ENCODE measurements at places on chromosomes 7 and 10. TPM values are rescaled to one million over a fixed set of nuclear protein-coding genes. Genes with fewer than 3 reads are reported as not detected.

- peak; percentile 73 for DNase-seq
Observed at GRCh38 chr7:43590862-43591557, 8.1 kb downstream of the STK17A start.

DNA sequence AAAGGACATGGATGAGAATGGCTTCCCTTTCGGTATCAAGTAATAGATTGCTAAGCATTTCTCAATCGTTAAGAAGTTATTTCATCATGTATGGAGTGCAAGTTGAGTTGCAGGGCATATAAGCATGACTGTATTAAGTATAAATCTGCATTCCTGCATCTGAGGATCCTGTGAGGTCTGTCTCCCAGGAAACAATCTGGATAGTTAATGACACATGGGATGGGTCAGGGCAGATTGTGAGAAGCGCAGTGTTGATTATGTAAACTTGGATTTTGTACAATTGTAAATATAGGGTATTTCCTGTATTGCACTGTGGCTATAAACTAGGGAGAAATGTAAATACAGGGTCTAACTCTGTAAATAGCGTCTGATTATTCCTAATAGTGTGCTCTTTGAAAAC, 102.6 kb downstream of the PLXDC2 start:
- no peak for DNase-seq

- DNase-seq, result peak; percentile 78
Observed at GRCh38 chr10:43404704-43405084, 4.3 kb downstream of the HNRNPF start.

The OR2A1 gene
- total RNA-seq, result not detected

- DNase-seq, result no peak
Observed at GRCh38 chr10:79259834-79260233, 87.4 kb upstream of the PPIF start.

DNA sequence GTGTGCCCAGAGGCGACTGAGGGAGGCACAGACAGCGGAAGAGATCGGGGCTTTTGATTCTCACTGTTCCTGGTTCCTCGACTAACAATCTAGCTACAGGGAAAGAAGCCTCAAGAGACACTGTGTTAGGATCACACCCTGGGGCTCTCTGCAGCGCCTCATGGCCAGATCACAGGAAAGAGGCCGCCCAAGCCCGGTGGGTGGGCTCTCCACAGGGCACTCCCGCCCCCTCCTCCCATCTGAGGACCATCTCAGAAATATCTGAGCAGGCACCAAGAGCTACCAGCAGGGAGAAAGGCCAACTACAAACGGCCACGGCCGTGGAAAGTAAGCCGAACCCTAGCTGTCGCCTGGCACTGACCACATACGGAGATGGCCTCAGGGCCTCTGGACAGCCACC, 224.2 kb downstream of the MLLT10 start:
- no peak for DNase-seq

The AKR1C2 gene
- total RNA-seq, result not detected

The WNT2 gene
- not detected for total RNA-seq

The RTKN2 gene
- total RNA-seq, result 2.7 TPM

DNA sequence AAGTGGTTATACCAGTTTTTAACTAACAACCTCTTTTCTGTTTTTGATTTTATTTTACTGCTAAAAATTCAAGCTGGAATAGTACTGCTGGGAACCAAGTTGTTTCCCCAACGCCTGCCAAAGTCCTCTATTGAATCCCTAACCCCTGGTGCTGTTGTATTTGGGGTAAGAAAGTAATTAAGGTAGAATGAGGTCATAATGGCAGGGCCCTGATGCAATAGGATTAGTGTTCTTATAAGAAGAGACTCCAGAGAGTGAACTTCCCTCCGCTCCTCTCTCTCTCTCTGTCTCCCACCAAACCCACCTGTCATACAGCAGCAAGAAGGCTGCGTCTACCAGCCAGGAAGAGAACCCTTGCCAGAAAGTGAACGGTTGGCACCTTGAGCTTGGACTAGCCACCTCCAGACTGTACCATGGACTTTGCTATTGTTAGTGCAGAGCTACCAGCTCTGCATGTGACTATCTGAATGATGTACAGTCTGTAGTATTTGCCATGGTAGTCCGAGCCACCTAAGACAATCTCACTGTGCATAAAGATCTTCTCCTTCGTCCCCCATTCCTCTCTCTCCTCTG, 86.5 kb upstream of the KLF6 start:
- DNase-seq, result no peak

DNA sequence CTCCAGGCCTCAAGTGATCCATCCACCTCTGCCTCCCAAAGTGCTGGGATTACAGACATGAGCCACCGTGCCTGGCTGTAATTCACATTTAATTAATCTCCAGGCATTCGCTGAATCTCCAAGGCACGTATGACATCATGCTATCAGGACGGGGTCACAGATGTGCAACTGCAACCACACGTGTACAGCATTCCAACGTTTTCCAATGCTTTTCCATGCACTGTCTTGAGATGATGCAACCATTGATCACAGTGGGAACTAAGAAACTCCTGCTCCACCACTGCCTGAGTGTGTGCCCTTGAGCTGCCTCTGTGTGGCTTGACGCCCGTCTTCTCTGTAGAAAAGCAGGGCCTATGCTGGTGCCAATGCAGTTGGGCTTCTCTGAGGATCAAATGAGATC, 119.8 kb upstream of the LYZL2 start:
- DNase-seq, result no peak

DNA sequence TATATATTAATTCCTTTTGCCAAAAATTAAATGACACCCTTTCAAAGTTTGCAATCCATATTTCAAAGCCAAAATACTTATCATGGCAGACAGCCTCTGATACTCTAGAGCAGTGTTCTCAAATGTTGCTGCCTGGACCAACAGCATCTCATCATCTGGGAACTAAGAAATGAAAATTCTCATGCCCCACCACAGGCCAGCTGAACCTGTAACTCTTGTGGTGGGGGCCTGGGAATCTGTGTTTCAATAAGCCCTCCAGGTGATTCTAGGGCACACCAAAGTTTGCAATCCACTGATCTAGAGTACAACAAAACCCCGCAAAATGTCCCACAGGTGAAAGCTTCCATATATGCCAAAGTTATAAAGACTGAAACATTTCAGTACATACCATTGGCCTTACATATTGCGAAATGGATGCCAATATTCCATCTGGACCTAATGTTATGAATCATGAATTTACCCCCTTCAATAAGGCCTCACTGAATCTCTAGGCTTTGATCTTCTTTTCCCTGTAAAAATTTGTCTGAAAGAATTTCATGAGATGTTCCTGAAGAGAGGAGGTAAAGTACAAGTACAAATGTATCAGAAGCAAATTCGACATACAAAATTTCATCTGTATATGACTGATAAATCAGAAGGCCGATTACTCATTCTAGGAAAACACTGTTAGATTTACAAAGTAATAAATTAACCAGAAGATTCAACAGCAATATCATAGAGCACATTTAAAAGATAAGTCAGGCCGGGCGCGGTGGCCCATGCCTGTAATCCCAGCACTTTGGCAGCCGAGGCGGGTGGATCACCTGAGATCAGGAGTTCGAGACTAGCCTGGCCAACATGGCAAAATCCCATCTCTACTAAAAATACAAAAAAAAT, 25.3 kb upstream of the EPC1 start:
- no peak for DNase-seq

- no peak for DNase-seq
Observed at GRCh38 chr7:119320316-119320715, 952.7 kb upstream of the KCND2 start.

DNA sequence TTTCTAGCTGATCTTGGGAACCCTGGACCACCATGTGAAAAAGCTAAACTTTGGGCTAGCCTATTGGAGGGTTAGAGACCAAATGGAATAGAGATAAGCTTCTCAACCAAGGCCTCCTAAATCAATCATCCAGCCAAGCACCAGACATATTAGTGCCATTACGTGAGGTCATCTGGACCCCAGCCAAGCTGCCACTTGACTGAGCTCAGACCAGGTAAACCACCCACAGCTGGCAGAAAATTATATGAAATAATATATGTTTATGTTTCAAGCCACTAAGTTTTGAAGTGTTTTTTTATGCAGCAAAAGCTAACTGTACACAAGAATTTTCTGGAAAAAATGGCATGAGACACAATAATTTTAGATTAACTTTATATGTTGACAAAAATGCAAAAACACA, 82.6 kb upstream of the PCGF5 start:
- DNase-seq, result no peak

GRCh38 chr7:156111-157007, 36.0 kb upstream of the FAM20C start:
- DNase-seq, result no peak

DNA sequence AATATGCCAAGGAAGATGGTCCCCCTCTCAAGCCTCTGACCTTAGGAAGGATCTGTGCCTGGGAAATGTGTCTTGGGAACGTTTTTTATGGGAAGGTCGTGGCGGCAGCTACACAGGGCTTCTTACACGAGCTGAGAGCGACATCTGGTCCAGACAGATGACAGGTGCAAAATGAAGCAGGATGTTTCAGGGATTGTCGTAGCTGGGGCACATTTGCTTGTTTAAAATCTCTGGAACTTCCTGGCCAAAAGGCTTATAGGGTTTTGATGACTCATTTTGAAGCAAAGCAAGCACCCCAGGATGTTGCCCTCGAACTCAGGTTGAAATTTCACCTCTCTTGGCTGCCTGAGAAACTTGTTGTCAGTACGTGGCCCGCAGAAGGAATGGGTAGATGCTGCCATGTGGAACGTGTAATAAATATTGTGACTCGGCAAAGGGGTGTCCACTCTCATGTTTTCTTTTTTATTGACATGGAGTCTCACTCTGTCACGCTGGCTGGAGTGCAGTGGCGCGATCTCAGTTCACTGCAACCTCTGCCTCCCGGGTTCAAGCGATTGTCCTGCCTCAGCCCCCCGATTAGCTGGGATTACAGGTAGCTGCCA, 117.5 kb downstream of the CAMK1D start:
- DNase-seq, result no peak

The TRPV5 gene
- total RNA-seq, result not detected

DNA sequence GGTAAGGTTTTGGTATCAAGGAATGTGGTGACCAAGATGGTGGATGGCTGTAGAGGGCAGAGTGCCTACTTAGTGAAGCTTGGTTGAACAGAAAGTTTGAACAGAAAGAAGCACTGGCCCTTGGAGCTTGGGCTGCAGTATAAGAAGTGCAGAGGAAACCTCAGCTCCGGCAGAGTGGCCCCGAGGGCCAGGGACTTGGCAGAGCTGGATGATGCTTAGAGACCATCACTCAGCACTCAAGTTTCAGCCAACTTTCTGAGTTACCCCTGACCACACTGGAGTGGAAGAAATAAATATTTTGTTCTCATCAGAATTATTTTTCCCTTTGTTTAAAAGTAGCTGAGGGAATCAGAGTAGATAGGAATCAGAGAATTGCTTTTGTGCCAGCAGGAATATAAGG, 336.7 kb downstream of the C7orf25 start:
- DNase-seq, result no peak

DNA sequence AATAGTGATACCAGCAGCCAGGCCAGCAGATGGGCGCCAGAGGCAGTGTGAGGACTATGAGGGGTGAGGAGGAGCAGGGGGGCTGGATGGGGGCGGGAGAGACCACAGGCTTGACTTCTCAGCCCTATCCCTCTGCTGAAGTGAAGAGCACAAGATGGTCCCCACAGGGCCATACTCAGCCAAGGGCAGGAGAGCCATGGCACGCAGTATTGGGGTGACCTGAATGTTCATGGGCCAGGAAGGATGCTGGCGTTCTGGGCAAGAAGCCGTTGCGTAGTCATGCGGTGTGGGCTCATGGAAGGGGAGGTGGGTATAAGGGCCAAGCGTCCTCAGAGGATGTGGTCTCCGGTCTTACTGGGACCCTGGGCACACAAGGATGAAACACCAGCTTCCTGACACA, 146.3 kb downstream of the PRKAG2 start:
- DNase-seq, result no peak

- no peak for DNase-seq
Observed at GRCh38 chr10:78759456-78760120, 309.2 kb upstream of the ZMIZ1 start.
